Naive thymus-derived CD8-positive, alpha-beta T cell (primary cell): ENCODE measurements at places on chromosomes 4 and X.

- DNase-seq = no peak
These were observed 7.3 kb downstream of the TMEM154 start for GRCh38 chr4:152672206-152673092.

DNA sequence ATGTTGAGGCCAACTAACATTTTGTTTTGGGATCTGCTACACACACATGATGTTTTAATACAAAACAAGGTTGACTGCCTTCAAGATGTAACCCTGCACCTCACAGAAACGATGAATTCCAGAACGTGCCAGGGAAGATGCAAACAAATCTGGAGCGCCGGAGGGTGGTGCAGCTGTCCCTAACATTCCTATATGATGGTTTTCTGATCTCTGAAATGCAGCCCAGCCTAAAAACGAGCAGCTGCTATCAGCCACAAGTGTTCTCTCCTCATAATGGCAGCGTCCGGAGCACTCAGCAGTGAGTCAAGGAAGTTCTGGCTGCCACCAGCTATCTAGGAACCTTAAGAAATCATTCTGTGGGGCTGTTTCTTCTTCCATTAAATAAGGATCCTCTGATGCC lies 333.4 kb downstream of the NR3C2 start:
- no peak for DNase-seq

GRCh38 chr4:179766938-179767337 lies 2324.7 kb upstream of the AGA start:
- no peak for DNase-seq

GRCh38 chr4:15714646-15715435 lies 12.0 kb downstream of the BST1 start:
- no peak for DNase-seq

DNA sequence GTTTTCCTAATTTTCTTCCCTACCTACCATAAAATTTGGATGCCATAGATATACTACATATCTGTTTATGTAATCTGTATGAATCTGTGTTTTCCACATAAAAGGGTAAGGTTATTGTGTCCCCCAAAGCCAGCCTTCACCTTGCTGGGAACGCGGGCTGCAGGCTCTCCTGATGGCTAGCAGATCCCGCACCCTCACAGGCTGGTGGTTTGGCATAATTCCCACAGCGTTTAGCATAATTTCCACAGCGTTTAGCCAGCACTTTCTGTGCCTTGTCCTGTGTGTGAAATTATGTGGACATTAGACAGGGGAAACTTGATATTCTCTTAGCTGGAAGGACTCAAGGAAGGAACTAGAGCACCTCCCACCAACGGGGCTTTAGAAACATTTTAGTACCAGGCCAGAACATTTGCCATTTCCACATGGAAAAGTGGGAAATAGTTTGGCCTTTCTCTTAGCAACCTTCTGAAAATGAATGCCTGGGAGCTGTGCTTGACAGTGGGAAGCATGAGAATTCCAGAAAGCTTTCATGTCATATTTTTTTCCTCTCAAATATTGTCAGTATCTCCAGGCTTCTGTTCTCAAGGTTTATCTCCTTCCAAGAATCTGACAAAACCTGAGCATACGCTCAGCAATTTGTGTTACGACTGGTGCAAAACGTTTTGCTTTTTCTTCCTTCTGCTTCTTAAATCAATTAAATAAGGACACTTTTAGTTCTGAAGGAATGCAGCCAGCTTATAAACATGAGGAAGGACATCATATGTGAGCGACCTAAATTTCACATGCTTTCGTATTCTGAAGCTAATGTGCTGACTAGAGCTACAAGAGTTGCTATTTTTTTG lies 67.9 kb downstream of the STK32B start:
- DNase-seq = no peak

DNA sequence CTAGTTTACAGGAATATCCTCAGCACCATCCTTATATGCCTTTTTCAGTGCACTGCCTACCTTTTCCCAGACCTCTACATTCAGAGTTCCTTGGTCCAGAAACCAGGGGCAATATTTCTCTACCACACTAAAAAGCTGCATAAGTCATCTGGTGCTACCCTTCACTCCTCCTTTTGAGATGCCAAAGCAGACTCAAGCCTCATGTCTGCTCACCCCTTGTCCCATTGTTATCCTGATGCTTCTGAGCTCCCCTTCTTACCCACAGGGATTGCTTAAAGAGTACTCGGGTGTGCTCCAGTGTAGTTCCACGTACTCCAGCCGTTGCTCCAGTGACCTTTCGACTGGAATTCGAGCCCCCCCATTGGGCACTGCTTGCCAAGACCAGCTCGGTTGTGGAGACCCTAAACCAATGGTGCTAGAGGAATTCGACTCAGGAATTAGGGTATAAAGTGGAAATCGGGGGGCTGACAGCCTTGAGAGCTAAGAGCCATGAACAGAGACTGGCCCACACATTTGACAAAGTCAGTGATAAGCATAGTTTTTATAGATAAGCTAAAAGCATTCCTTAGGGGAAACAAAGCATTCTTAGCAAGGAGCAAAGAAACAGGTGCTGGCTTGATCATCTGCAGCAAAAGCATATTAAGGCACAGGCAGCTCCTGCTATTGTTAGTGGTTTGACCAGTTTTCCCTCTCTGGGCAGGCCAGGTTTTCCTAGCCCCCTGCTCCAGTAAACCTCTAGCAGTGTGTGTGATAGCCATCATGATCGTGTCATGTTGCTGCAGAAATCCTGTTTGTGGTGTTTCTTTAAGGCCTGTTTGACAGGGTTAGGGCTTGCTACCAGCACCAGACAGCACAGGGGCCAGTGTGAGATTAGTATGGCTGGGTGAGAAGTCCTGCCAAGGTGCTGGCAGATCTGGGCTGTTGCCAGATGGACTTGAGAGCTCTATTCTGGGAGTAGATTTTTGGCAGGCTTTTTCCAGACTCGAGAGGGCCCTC lies 57.5 kb upstream of the WDR1 start:
- no peak for DNase-seq

DNA sequence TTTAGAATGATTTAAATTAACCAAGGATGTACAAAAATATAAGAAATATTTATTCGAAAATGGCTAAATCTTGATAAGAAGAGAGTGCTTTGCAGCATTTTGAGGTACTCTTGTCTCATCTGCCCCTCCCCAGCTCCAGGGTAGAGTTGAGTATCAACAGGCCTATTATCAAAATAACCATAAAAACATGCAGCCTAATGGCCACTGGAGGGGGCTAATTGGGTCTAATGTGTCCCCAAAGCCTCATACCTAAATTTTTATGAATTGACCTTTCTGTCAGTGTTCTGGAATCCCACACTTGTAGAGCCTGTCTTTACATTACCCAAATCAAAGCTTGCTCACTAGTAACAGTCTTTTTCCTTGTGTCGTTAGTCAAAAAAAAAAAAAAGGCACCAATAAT lies 544.9 kb upstream of the CPXCR1 start:
- DNase-seq = no peak
